ENCODE measurements at places on chromosomes 1 and 21.

DNA sequence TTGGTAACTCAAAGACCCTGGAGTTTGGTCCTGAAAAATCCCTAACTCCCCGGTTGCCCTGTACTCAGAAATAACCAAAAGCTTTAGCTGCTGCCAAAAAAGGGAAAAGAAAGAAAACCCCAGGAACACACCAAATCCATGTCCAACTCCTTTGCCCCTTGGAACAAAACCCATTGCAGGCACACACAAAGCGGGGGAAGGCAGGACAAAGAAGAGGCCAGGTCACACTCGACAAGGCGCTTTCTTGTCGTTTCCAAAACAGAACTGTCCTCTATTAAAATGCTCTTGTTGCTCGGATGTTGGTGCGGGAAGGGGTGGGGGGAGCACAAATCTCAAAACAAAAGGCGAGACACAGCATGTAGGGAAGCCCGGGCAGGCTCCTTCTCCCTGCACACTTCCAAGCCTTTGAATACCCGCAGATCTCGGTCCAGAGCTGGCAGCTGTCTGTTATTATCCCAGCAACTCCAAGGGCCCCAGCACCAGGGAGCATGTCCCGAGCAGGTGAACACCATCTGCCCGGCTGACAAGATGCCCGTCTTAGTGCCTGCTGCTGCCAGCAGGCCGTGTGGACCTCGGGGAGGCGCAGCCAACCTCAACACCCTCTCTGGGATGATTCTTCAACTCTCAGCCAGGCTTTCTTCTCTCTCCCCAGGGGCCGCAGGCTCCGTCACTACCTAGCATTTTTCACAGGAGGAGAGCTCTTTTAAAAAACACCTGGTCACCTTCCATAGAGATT lies 96.4 kb downstream of the SSBP3 start:
- no peak for DNase-seq

DNA sequence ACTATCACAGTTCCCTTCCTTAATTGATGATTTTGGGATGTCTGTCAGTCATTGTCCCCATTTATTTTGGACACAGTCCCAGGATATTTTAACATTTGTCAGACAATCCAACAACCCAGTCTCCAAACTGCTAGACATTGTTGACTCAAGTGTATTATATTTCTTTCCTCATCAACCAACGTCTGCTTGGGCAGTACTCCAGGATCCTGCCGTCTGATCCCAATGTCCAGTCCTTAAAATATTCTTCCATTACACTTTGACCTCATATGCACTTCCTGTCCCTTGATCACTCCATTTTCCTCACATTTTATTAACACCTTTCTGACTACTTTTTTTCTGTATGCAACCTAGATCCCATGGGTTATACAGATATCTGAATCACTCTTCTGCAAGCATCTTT lies 39.8 kb upstream of the KIAA0040 start:
- DNase-seq: no peak

DNA sequence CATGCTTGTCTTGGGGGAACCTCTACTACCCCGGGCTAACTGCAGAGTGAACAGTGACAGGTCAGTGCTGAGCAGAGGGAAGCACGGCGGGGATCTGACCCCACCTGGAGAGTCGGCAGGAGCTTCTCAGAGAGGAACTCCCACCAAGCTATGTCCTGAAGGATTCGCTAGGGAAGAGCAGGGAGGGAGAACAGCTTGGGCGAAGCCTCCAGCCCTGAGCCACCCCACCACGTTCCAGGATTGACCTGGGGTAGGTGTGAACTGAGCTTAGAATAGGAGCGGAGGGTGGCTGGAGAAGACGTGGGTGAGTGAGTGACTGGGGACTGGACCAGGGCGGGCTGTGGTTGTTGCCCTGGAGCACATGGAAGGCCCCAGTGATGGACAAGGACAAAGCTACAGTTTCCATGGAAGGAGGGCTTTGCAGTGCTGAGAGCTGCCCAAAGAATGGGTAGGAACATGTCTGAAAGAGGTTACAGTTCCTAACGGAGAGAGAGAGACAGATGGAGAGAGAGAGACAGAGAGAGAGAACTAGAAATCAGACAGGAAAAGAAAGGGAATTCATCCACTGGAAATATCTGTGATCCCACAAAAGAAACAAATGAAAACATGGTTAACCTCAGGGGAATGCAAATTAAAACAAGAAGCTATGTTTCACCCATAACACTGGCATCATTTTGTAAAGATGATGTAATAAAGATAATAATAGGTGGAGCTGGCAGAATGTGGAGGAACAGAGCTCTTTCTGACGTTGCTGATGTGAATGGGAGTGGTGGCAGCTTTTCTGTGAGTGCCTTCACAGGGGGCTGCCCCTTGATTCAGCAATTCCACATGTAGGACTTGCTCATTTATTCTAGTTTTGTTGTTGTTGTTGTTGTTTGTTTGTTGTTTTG lies 17.2 kb downstream of the BSND start:
- no peak for DNase-seq

GRCh38 chr1:24149866-24150233 lies 6.9 kb upstream of the IL22RA1 start:
- no peak for DNase-seq

GRCh38 chr1:154497026-154497806 lies 4.8 kb upstream of the TDRD10 start:
- DNase-seq: no peak

DNA sequence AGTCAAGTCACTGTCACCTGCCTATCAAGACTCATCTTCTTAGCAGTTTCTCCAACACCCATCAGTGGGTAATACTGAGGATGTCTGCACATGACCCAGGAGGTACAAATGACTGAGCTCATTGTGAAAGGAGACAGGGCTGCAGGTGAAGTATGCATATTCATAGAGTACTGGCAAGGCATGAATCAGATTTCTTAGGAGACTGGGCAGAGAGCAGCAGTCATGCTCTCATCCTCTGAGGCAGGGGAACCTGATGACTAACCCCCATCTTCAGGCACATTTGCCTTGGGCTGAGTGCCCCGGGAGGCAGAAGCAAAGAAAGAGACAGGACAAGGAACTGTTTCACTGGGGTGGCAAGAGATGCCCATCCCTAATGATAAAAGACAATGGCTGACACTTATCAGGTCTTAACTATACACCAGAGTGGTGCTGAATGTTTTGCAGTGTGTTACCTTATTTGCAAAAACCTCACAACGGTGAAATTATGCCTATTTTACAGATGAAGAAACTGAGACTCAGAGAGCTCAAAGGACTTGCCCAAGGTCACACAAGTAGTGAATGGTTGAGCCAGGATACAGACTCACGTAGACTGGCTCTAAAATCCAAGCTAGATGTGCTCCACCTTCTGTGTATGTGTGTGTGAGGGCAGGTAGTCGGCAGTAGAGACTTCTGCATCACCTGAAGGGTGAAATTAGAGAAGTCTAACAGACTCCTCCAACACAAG lies 9.2 kb upstream of the GRHL3 start:
- no peak for DNase-seq

- no peak for DNase-seq
Measured at GRCh38 chr1:230237009-230237370, 170.0 kb downstream of the GALNT2 start.

- no peak for DNase-seq
Measured at GRCh38 chr1:181662606-181663005, 179.3 kb downstream of the CACNA1E start.

Measured in fibroblast of the conjunctiva (primary cell).